ENCODE measurements at places on chromosomes 7 and 10.

- no peak for DNase-seq
Observed at GRCh38 chr7:26858735-26859134, 5.7 kb downstream of the SKAP2 start.

DNA sequence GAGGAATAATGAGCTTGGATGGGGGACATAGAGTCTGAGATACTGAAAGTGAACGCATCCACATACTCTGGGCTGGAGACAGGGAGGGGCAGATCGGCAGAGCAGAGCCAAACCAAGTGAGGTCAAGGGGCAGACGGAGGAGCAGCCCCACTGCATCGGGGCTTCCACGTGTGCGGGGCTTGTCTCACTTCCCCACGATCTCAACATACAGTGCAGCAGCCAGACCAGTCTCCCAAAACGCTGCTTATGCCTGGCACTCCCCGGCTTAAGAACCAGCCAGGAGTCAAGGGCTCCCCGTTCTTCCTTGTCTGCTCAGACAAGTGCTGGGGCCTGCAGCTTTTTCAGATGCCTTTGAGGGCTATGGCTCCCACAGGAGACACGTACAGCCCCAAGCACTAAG lies 43.6 kb downstream of the PARP12 start:
- no peak for DNase-seq

DNA sequence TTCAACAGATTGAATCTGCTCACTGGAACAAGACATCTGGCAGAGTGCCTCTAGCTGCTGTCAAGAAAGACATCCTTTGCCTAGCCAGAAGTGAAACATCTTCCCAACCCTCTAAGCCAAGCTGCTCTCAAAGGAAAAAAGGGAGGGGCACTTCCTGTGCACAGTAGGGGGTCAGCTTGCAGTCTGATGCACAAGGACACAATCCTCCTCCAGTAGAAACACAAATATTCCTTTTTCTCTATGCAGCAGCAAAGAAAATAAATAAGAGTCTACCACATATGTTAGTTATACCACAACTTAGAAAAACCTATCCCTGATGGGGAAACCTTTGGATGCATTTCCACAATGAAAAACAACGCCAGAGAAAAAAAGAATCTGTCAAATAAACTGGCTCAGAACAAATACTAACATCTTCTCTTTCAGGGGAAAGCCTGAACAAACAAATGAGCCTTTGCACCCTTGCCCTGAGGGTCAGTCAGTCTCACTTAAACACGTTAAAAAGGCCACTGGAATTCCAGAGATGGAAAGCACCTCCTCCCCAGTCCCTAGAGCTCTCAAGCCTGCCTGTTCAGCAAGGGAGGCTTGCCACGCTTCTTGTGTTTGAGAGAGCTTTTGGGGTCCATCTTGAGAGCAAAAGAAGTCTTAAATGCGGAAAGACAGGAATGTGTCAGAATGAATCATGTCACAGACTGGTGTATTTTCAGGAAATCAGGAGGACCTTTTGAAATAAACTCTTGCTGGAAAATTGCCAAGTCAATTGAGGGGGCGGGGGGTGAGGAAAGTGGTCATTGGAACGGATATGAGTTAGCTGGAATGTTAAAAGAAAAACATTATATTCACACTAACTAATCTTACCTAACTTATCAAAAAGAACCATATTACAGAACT lies 7.5 kb downstream of the LAMB1 start:
- no peak for DNase-seq

DNA sequence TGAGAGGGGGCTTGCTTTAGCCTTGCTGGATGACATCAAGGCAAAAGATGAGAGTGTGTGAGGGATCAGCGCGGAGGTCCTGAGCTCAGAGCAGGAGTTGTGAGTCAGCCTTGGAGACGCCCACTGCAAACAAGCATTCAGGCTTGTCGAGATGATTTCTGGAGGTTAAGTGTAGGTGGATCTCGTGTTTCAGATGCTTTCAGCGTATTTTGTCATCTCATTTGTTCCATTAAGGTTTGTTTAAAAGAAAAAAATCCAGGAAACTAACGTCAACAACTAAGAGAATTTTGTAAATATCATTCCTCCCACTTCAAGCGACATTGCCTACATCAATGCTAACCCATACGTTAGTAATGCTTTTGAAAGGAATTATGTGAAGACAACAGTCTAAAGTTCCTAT lies 715.4 kb upstream of the NRP1 start:
- peak; percentile 3 for DNase-seq

DNA sequence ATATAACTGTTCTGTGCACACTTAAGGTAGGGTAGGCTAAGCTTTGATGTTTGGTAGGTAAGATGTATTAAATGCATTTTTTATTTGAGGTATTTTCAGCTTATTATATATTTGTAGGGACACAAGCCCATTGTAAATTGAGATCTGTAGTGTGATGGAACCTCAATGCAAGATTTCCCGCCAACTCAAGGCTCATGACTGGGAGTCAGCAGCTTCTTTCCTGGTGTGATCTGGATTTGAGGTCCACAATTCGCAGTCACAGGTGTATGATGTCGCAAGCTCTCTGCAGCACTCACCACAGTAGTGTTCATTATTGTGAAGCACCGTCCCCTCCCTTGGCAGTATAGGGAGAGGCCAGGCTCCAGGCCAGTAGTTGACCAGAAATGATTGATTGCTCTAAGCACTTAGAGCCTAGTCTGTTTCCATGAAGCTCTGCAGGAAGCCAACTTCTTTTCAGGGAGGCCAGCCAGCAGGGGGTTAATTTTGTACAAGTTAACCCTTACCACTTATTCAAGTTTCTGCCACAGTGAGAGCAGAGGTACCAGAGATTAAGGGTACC lies 54.9 kb downstream of the SEM1 start:
- DNase-seq: no peak

DNA sequence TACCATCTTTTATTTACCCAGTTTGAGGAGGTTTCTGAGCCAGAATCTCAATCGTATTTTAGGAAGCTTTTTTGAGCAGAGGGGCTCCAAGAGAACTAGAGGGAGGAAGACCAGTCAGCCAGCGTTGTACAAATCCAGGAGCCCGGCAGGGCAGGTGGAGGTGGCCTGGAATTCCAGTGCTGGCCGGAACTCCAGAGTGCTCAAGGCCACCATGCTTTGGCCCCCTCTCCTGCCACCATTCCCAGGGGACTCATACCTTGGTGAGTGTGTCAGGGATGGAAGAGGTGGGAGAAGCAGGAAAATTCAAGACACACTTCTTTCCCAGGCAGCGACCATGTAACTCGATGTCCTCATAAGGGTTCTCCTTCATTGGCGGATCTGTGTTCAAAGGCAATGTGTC lies 55.3 kb downstream of the DENND2A start:
- DNase-seq: no peak

DNA sequence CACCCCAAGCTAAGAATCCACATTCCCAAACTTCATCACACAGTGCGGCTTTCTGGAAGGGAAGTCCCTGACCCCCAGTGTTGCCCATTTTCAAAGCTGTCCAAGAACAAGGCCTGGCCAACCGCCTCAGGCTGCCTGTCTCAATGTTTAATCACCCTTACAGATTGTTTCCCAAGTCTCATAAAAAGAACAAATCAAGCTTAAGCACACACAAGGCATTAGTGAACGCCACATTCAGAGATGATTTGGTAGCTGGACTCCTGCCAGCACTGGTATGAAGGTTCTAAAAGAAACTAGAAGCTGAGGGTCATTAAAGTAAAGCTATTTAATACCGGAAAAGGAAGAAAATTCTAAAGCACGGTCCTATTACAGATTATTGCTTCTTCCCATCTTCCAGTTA lies 35.6 kb downstream of the C10orf90 start:
- no peak for DNase-seq

GRCh38 chr7:17930546-17930945 lies 9.7 kb downstream of the SNX13 start:
- no peak for DNase-seq

DNA sequence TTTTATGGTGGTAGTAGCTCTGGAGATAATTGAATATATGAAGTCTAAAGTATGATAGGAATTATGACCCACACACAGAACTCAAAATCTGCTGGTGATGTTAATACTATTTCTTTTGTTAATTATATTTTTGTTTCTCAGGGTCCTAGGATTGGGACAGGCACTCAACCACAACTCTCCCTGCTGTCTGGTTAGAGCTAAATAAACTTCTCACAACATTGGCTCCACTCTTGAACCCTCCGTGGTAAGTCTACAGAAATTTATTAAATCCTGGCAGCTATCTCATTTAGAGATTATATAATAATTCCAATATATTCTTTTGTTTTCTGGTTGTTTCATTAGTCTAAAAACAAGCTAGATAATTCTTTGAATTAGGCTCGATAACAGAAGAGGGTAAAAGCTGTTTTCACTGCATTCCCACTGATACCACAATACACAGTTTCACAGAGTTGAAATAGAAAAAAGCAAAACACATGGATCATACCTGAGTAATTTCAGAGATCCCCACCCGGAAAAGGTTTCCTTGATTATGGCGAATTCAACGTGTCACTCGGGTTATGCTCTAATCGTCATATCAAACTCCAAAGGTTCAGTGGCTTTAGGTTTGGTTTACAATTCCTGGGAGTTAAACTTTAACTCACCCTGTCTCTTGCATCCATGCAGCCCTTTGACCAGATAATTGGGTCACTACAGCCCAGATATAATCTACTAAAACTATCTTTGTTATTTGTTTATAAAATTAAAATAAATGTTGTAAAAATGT lies at the start of gene A1CF:
Gene A1CF, minus strand, starts transcription at position 531 of the 763 bp plus-strand sequence. CDS start 25,687 bp downstream, outside the sequence.
- DNase-seq: no peak

DNA sequence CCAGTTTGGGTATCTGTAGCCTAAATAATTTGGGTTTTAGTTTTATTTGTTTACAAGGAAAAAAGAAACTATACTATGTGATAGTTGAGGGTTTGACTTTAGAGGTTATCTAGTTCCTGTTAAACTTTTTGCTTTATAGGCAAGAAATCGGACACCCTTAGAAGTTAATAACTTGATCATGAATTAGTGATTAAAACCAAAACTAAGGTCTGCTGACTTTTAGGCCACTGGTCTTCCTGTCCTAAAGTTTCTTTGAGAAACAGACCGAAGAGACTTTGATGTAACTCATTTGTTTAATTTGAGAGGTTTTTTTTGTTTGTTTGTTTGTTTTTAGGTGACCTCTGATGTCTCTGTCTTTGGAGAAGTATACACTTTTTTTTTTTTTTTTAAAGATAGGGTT lies 59.7 kb downstream of the PHTF2 start:
- no peak for DNase-seq

DNA sequence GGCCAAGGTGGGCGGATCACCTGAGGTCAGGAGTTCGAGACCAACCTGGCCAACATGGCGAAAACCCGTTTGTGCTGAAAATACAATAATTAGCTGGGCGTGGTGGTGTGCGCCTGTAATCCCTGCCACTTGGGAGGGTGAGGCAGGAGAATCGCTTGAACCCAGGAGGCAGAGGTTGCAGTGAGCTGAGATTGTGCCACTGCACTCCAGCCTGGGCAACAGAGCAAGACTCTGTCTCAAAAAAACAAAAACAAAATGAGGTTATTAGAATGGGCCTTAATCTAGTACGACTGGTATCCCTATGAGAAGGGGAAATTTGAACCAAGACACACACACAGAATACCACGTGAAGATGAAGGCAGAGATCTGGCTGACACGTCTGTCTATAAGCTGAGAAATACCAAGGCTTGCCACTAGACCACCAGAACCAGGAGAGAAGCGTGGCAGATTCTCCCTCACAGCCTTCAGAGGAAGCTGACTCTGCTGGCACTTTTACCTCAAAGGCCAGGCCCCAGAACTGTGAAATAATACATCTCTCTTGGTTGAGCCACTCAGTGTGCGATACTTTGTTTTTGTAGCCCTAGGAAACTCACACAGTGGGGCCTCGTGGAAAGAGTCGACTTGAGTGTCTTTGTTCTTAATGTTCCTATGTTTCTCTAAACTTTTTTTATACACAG lies 59.6 kb downstream of the TMEM209 start:
- DNase-seq: no peak
